ENCODE measurements at places on chromosomes 4 and X.

GRCh38 chr4:55170462-55170861, 45.1 kb upstream of the KDR start:
- DNase-seq = no peak

DNA sequence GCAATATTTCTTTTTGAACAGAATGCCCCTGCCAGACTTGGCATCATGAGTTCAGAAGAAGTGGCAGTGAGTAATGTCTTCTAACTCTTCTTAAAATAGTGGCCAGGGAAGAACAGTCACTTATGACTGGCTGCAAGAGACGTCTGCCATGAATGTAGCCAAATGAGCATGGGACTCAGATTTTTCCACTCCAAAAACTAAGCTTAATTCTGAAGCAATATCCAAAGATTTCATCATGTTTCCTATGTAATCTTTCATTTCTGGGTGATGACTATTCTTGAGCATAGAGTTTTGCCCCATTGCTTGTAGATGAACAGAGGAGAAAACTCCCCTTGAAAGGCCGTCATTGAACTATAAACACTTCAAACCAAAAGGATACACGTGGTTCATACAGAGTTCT, 11.8 kb downstream of the AMBN start:
- no peak for DNase-seq

- DNase-seq = no peak
Measured at GRCh38 chr4:149997881-149998421, 80.3 kb upstream of the DCLK2 start.

- DNase-seq = no peak
Measured at GRCh38 chrX:100083211-100083610, 326.9 kb downstream of the PCDH19 start.

DNA sequence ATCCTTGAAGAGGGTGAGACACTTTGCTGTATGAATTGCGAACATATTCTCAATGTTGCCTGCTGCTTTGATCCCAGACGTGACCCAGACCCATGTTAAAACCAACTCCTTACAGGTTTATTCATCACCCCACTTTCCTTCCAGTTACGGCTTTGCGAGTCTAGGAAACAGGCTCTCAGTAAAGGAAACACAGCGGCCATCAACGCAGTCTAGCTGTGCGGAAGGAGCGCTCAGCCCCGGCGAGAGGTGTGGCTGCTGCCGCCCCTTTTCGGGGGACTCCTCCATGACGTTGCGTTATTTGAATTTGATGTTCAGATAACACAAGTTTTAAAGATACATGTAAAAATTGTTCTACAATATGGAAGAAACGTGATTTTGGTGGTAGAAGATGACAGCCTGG, 206.4 kb upstream of the FAT1 start:
- no peak for DNase-seq

DNA sequence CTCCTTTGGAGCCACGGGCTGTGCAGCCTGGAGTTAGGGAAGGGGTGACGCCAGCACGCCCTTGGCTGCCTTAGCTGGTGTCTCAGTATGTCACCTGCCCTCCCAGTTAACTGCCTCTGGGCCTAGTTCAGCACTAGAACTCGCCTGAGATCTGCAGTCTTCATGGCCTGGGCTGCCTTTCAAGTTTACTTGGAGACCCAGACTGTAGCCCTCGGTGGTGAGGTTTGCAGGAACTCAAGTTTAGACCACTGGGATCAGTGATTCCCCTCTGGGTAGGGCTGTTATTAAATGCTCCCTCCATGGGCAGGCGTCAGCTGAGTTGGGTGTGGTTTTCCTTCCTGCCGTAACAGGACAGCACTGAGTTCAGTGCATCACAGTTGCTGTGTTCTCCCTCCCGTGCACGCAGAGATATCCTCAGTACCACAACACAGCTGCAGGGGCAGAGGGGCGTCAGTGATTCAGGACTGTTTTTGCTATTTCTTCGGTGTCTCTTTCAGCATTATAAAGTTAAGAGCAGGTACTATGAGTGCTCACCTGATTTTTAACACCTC, 30.5 kb downstream of the PLAC8 start:
- DNase-seq = no peak

- DNase-seq = no peak
Measured at GRCh38 chr4:76003620-76004019, 3.7 kb downstream of the CXCL9 start.

DNA sequence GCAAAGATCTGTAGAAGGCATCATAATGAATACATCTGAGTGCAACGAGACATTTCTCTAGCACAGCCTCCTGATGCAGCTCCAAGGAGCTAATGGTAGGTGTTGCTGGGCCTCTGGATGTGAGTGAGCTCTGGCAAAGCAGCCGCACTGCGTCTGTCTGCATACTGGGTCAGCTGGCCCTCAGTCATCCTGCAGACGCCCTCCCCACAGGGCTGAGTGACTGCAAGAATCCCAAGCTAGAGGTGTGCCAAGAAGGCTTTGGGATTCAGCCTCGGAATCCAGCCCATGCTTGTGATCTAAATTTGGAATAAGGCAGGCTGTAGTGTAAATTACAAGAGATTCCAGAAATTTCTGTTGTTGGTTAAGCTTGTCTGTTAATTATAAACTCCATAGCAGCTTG, 18.5 kb downstream of the HERC3 start:
- DNase-seq = no peak

- DNase-seq = no peak
Measured at GRCh38 chr4:130403221-130403620, 1307.3 kb downstream of the C4orf33 start.

DNA sequence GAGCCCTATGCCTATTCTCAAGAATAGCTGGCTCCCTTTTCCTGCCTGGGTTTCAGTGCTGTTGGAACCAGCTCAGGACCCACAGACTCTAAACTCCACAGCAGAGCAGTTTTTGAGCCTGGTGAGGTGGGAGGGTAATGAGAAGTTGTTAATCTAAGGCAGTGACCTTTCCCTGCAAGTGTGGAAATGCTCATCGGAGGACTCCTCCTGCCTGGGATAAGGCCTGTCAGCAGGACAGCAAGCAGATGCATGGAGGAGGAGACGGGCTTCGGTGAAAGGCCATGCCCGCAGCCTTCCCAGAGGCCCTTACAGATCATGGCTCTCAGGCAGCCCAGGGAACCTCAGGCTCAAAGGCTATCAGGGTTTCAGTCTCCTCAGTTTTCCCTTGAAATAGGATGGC, 70.0 kb upstream of the SHISA3 start:
- DNase-seq = no peak

GRCh38 chrX:54838583-54838982, 31.0 kb downstream of the MAGED2 start:
- DNase-seq = no peak

- no peak for DNase-seq
Measured at GRCh38 chr4:138500869-138501268, 258.7 kb upstream of the SLC7A11 start.

DNA sequence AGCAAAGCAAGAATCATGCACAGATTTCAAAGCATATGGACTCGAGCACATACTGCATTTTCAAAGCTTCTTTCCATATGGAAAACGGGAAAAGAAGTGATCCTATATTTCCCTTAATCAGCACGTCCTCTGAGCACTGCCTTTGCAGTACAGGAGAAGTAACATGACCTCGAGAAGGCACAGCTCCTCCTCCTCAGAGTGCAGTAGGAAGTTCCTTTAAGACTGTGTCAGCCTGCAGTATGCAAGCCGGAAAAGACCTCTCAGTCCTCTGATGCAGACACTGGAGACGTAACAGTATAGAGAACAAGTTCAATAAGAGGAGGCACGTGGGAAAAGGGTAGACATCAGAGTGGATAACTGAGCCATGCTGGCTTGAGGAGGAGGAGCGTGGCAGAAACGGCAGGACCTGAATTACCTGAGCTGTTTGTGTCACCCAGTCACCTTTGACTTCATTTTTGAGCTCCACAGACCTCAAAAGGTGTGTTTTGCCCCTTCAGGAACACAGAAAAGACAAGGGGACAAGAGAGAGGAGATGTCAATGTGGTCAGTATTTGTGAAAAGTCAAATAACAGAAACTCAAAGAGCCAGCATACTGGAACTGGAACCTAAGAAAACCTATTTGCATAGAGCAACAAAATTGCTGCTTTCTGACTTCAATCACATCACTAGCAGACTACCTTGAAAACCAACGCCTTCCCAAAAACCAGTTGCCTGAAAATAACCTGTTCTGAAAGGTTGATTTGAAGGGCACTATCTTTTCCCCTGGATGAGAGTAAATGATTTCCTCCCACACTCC, 20.8 kb downstream of the IRF2 start:
- DNase-seq = no peak

DNA sequence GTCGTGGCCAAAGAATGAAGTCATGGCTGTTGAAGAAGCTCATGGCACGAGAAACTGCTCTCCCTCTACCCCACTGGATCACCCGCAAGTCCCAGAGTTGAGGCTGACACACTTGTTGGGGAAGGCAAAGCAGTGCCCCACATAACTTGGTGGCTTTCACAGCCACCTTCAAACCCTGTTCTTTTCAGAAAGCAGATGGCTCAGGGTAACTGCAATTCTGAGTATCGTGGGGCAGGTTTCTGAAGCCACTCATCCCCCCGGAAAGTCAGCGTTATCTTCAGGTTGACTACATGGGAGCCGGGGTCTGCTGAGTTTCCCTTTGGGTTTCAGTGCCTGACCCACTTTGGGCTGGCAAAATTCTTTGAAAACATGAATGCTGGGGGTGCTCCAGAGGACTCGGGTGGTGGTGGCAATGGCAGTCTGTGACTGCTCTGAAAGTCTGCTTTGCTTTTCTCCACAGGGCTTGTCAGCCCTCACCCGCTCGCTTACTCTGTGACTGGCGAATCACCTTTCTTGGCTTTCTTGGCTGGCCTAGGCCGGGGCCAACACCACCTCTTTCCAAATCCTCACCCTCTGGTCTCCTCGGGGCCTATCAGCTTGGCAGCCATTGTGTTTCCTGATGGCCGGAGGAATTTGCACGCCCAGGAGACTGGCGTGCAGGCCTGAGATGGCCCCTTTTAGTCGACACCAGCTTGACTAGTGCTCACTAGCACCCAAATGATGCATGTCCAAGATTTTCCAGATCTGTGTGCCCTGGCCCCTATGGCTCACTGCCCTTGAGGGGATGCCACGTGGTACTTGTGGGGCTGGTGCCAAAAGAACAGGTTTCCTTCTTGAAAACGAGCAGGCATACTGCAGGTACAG, 7.3 kb downstream of the PPP1R3F start:
- no peak for DNase-seq

DNA sequence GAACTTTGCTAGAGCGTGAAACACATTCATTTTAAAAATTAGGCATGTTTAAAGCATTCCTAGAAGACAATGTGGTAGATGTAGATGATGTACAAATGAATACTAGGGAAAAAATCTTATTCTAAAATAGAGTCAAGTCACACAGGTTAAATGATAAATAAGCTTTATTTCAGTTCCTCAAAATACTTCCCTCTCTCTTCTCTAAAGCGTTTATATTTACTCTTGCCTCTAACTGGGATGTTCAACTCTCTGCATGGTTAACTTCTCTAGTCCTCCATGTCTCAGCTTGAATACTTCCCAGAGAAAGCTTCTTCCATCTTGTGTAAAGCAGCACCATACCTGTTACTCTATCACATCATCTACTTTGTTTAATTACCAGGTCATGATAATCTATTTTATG, 30.9 kb upstream of the GLRA3 start:
- DNase-seq = no peak

DNA sequence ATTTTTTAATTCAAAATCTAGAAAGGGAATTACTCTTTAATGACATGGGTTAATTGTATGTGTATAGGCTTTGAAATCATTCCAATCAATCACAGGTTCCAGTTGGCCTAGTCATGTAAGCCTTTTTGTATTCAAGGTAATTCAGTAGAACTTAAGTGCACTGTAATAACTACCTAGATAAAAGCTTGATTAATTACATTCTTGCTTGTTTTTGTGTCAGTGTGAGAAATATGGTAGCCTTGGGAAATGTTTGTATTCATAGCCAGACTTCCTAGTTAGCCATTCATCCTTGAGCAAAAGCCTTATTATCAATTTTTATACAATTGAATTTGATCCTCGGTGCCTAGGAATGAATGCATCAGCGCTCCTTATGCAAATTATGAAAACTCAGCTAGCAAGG, 33.5 kb downstream of the TKTL2 start:
- no peak for DNase-seq

DNA sequence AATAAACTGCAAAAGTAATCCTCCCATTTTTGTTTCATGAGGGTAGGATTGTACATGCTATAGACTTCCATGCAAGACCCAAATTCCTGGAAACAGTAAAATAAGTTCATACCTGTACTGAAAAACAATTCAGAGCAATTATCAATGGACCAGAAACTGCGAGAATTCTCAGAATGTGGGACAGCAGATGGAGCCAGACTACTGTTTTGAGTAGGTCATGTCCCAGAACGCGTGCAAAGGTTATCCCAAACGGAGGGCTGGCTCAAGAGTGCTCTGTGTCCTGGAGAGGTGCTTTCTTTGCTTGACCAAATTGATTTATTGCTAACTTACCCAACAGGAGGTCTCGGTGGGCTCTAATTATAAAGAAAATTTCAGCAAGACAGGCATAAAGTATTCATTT, 1.7 kb upstream of the MAGEH1 start:
- no peak for DNase-seq

- DNase-seq = no peak
Measured at GRCh38 chr4:79913581-79913980, 159.4 kb downstream of the ANTXR2 start.

DNA sequence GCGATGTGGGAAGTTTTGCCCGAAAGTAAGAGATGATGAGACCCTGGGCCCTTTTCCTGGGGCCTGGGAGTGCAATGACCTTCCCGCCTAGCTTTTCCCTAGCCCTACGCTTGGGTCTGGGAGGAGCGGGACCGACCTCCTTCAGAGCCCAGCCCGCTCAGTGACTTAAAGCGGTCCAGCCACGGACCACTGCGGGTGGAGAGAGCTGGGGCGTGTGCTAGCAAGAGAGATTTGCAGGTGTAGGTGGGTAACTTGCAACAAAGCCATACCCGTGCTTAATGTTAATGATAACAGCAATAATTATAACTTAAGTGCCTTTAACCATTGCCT, 503 bp upstream of the PDE5A start:
- DNase-seq = no peak

- peak; percentile 5 for DNase-seq
Measured at GRCh38 chr4:71004281-71004851, 10.9 kb downstream of the DCK start.

GRCh38 chr4:174763454-174764104, 65.5 kb downstream of the GLRA3 start:
- DNase-seq = no peak

DNA sequence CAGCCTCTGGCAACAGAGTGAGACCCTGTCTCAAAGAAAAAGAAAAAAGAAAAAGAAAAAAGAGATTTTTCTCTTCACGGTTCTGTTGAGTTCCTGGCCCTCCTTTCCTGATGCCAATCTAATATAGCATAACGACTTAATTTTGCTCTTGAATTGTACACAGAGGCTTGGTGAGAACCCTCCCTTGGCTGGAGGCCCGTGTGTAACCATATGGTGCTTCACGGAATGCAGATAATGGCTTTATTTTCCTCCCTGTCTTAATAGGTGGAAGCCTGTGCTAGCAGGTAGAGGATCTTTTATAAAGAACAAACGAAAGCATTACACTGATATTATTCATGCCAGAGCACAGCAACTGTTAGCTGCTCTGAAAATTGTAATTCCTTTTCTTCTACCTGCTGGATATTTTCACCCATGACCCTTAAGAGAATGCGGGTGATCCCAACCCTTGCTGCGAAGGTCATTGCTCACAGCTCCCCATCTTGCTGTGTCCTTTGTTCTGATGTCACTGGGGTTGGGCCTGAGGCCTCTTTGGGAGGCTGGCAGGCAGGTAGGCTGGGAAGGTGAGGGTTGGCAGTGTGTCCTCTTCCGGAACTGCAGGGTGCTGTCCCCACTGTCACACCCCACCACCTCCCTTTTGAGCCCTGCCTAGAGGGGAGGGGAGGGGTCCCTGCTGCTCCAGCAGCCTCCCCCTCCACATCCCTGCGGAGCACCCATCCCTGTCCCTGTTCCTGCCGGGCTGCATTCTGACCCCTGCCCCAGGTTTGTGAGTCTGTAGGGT, 83.8 kb upstream of the STOX2 start:
- no peak for DNase-seq

- DNase-seq = no peak
Measured at GRCh38 chrX:39067866-39068265, 266.6 kb downstream of the MID1IP1 start.

Measured in NCI-H187 (cell line).